NCI-H226 (cell line): ENCODE measurements at places on chromosomes 1 and 21.
A peak's percentile ranks its signal among the peaks of the same experiment; 100 is the strongest.

GRCh38 chr1:218771931-218772330 is 401.7 kb upstream of the LYPLAL1 start:
- no peak for DNase-seq

DNA sequence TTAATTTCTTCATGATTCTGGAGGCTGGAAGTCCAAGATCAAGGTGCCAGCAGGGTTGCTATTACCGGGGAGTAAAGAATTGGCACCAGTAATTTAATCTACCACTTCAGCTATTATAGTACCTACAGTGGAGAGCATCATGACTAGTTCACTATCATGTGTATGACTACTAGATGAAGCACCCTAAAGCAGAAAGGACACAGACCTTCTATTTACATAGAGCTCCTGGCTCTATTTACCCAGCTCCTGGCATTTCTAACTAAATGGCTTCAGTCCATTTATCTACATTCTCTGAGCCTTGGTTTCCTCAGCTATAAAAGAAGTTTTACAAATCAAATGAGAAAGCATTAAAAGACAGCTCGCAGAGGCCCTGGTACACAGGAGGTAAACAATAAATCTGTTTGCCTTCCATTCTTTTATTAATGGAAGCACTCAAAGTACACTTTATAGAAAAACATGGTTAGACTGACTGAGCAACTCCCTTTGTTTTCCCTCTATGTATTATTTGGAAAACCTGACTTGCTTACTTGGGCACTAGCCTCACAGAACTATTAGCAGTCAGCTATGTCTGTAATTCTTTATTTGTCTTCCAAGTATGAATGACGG is 203.0 kb downstream of the SLC35F3 start:
- DNase-seq, result no peak

- peak; percentile 5 for DNase-seq
These were observed 18.0 kb downstream of the RHBDL2 start for GRCh38 chr1:38923607-38924006.

DNA sequence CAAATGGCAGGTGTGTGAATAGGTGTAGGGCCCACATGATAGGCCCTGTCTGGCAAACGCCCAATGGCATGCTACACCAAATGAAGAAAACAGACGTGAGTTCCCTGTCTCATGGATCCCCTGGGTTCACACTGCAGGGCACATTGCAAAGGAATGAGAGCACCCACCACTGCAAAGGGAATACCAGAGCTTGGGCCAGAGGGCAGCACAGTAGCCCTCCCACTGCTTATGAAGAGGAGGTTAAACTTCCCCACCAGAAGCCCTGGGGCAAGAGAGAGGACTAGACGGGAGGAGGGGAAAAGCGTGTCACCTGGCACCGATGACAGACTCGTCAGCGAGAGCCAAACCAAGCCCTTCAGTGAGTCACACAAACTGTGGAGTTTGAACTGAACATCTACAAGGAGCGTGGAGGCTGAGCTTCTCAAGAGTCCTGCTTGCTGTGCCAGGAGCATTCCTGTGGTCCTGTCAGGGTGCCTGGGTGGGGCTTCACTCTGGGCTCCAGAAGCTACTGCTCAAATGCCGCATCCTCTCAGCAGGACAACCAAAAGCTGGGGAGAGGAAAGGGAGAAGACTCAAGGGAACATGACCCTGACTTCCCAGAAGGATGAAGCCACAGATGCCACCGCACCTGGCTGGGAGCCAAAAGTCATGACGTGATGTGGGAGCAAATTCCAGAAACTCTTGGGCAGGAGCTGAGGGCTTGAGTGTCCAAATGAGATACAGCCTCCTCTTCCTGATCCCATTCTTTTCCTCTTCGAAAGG is 61.1 kb downstream of the TOMM20 start:
- peak; percentile 91 for DNase-seq

- DNase-seq, result peak; percentile 36
These were observed 5.1 kb upstream of the GNG12 start for GRCh38 chr1:67838180-67838910.

DNA sequence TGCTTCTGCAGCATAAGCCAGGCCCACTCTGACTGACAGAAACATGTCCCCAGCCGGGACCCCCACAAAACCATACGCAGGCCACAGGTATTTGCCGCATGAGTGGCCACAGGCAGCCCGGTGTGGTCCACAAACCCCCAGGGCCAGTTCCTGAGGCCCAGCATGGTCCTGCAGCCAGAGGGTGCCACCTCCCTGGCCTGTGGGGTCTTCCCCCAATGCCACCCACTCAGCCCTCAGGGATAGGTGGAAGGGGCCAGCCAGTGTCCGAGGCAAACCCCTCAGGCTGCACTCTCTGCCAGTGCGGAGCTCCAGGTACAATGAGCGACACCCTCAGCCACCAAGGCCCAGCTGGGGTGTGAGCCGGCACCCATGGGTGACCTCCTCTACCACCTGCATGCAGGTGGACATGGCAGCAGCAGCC is 43.5 kb downstream of the UBE2G2 start:
- DNase-seq, result no peak

DNA sequence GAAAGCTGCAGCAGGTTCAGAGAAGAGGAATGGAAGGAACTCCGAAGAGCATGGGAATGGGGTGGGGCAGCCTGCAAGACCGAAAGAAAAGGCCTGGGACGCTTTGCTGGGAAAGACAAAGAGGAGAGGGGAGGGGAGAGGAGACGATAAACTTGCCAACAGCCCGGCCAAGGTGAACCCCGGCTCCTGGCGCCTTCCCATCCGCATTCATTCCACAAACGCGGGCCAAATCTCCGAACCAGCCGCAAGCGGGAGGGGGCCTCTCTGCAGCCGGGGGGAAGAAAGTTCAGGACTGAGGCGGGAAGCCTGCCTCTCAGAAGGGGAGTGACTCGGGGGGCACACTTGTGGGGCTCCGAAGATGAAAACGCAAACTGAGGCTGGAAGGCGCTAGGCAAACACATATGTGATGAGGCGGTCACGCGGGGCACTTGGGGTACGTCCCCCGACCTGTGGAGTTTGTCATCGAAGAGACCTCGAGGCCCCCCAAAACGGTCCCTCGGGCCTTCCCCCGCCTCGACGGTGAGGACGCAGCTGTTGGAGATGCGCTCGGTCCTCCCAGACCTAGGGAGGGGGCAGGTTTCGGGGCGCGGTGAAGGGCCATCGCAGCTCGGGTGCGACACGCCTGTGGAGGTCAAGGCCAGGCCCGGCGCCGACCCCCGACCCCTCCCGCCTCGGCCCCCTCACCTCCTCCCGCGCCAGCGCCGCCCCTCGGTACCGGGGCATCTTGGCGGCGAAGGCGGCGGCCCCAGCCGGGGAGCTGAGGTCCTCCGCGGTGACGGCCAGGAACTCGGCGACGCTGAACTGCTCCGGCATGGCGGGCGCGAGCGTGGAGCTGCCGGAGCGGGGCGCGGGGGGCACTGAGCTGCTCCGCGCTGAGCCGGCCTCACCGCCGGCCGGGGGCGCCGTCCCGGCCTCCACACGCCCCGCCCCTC is at the start of gene ASAP3:
ASAP3 (minus strand) TSS at position 859 of the 932 bp plus-strand sequence; CDS start at position 813, 46 bp downstream.
- no peak for DNase-seq

DNA sequence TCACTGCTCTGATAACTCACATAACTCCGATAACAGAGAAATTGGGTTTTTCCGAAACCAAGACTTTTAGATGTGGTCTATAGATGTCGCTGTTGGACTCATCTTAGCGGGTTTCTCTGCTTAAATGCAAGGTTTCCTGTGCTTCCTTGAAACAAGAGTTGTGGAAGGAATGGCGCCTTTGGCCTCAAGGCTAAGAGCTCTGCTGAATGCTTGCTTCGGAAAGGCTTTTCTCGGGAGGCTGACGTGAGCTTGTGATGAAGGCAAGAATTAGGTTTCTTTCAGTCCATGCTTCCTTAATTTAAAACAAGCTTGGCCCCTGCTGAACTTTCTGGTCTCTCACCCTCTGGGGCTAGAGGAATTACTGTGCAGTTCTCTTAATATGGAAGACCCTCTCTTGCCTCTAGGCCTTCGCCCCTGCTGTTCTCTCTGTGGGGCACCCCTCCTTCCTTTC is 113.5 kb downstream of the MAP3K21 start:
- DNase-seq, result peak; percentile 50

- peak; percentile 72 for DNase-seq
These were observed 295.0 kb downstream of the VAV3 start for GRCh38 chr1:107669996-107670395.

- no peak for DNase-seq
These were observed 75.4 kb downstream of the RPAP2 start for GRCh38 chr1:92374223-92374622.
